ENCODE measurements at places on chromosomes 13 and 19.

DNA sequence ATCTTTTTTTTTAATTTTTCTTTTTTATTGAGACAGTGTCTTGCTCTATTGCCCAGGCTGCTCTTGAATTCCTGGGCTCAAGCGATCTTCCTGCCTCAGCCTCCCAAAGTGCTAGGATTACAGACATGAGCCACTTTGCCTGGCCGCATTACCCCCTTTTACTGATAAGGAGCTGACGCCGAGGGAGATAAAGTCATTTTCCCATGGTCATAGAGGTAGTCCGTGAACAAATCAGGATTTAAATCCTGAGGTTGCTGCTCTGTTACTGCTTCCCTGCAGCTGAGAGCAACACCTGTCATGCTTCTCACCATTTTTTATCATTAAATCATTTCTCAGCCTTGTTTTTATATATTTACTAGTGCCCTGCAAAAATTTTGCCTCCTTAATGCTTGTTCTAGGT, 7.4 kb downstream of the CYSLTR2 start:
- H3K27me3 ChIP-seq, result no peaks in the 10 kb centered on the region
- no peak for DNase-seq
- H3K4me3 ChIP-seq, result no peak overlapping the region
- H3K4me1 ChIP-seq, result no peaks in the 10 kb centered on the region
- H3K27ac ChIP-seq, result no peak overlapping the region

- H3K4me1 ChIP-seq, result no peaks in the 10 kb centered on the region
- DNase-seq, result no peak
- H3K27ac ChIP-seq, result no peak overlapping the region
- no peaks in the 10 kb centered on the region for H3K27me3 ChIP-seq
- no peak overlapping the region for H3K4me3 ChIP-seq
Observed at GRCh38 chr13:110641055-110642015, 26.0 kb downstream of the NAXD start.

DNA sequence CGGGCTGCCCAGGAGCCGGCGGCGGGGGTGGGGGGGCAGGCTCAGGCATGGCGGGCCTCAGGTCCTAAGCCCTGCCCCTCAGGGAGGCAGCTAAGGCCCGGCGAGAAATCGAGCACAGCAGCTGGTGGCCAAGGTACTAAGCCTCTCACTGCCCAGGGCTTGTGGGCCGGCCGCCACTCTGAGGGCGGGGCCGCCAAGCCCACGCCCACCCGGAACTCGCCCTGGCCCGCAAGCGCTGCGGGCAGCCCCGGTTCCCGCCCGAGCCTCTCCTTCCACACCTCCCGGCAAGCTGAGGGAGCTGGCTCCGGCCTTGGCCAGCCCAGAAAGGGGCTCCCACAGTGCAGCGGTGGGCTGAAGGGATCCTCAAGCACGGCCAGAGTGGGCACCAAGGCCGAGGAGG, 33.1 kb downstream of the PCDH8 start:
- no peak for DNase-seq
- H3K4me1 ChIP-seq, result peaks cover 4% of the 10 kb centered on the region
- no peak overlapping the region for H3K4me3 ChIP-seq
- no peaks in the 10 kb centered on the region for H3K36me3 ChIP-seq

DNA sequence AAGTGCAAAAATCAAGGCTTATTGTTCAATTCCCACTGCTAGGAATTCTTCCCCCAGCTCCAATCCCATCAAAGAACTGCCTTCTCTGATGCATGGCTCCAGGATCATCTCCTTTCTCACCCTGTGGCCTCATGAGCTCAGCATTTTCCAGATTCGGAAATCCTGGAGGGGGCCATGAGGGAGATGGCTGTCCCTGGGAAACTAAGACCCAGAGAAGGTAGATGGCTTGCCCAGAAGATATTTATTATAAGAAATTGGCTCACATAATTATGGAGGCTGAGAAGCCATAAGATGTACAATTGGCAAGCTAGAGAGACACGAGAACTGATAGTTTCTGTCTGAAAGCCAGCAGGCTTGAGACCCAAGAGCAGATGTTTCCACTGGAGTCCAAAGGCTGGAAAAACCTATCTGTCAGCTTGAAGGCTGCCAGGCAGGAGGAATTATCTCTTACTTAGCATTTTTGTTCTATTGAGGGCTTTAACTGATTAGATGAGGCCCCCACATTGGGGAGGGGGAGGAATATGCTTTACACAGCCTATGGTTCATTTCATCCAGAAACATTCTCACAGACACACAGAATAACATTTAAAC, 58.6 kb downstream of the GADD45B start:
- no peaks in the 10 kb centered on the region for H3K36me3 ChIP-seq
- no peak overlapping the region for H3K27ac ChIP-seq
- no peaks in the 10 kb centered on the region for H3K4me1 ChIP-seq
- no peak for DNase-seq
- H3K27me3 ChIP-seq, result no peaks in the 10 kb centered on the region

DNA sequence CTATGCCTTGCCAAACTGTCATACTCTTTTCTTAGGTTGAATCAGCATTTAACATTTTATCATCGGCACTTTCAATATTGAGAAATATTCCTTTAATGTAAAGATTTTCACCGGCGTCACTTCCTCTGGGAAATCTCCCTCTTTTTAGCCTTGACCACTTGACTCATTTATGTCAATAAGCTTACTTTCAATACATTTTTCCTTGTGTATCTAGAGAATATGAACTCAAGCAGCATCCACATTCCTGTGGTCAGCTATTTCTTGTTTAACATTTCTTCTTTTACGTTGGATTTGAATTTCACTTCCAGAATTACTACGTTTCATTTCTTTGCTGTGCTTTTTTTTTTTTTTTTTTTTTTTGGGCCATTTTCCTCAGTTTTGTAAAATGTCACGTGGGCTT, 271.2 kb upstream of the HTR2A start:
- H3K27ac ChIP-seq, result no peak overlapping the region
- peaks cover 4% of the 10 kb centered on the region for H3K27me3 ChIP-seq
- H3K36me3 ChIP-seq, result no peaks in the 10 kb centered on the region
- H3K4me3 ChIP-seq, result no peak overlapping the region
- DNase-seq, result no peak

GRCh38 chr13:103284466-103284865, 218.2 kb upstream of the SLC10A2 start:
- H3K27ac ChIP-seq, result no peak overlapping the region
- no peak overlapping the region for H3K4me3 ChIP-seq
- DNase-seq, result no peak
- H3K27me3 ChIP-seq, result no peaks in the 10 kb centered on the region
- peaks cover 7% of the 10 kb centered on the region for H3K4me1 ChIP-seq

- peaks cover 34% of the 10 kb centered on the region for H3K36me3 ChIP-seq
- peaks cover 8% of the 10 kb centered on the region for H3K4me1 ChIP-seq
- H3K27ac ChIP-seq, result no peak overlapping the region
- H3K4me3 ChIP-seq, result no peak overlapping the region
Observed at GRCh38 chr13:36954542-36954941, 34.5 kb upstream of the SMAD9 start.

DNA sequence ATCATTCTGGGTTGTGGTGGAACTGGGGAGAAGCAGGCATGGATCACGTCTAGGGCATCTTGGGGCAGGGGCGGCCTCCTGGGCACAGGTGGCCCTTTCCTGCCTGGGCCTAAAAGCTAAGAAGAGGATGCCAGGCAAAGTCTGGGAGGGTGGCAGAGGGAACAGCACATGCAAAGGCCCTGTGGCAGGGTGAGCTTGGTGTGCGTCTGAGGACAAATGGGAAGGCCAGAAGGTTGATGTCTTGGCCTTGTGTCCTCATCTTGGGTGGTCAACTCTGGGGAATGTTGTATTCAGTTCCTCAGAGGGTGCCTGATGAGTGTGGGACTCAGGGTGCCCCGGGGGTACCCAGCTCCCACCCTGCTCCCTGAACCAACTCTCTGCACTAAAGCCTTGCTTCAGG, 5.4 kb upstream of the PLK5 start:
- no peak for DNase-seq
- H3K4me1 ChIP-seq, result no peaks in the 10 kb centered on the region
- H3K4me3 ChIP-seq, result no peak overlapping the region
- H3K27ac ChIP-seq, result no peak overlapping the region

DNA sequence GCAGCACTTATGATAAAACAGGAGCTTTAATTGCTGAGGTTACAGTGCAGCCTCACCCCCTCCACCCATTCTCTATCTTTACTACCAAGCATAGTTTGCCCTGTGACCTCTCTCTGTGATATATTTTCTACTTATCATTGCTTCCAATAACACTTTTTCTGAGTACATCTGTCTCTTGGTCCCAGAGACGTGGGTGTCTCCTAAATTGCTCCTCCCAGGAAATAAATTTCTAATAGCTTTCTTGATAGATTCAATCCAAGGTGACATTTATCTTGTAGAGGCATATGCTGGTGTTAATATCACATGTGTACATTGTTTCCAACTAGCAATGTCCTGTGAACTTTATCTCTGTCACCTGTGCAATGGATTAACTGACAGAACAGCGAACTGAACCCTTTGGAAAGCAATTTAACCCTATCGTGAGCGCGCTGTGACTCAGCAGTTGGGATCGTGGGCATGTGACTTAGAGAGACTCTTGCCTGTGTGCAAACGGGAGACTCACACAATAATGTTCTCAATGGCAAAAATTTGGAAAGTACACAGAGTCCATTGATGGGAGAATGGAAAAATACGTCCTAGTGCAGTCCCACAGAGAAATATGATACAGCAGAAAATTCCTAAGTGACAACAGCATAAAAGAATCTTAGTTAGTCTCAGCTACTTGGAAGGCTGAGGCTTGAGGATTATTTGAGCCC, 7.0 kb upstream of the MAP2K2 start:
- H3K4me3 ChIP-seq, result no peak overlapping the region
- H3K27me3 ChIP-seq, result no peaks in the 10 kb centered on the region
- H3K27ac ChIP-seq, result peak overlapping the region; percentile 9
- H3K4me1 ChIP-seq, result peaks cover 7% of the 10 kb centered on the region

- H3K27me3 ChIP-seq, result peaks cover 2% of the 10 kb centered on the region
- no peak overlapping the region for H3K4me3 ChIP-seq
- no peak overlapping the region for H3K27ac ChIP-seq
- no peaks in the 10 kb centered on the region for H3K36me3 ChIP-seq
- DNase-seq, result no peak
Observed at GRCh38 chr13:50456111-50456510, 387.4 kb downstream of the DLEU7 start.

DNA sequence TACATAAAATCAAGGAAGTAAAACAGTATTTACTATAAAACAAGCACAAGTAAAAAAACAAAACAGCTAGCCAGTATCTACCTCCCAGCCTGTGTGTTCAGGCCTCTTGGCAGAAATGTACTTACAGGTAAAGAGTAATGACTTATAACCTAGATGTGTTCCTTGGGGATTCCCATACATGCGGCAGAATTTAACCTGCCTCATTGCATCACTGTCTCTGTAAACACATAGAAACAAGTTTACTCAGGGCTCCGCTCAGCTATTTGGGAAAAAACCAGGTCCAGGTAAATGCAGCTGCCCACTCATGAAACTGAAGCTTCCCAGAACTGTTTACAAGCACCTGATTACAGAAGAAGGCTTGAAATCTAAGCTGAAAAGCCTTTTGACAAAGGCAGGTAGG, 50.7 kb upstream of the SERP2 start:
- DNase-seq, result no peak
- no peak overlapping the region for H3K27ac ChIP-seq
- H3K4me1 ChIP-seq, result no peaks in the 10 kb centered on the region
- H3K27me3 ChIP-seq, result no peaks in the 10 kb centered on the region
- no peak overlapping the region for H3K4me3 ChIP-seq
- H3K36me3 ChIP-seq, result no peaks in the 10 kb centered on the region

DNA sequence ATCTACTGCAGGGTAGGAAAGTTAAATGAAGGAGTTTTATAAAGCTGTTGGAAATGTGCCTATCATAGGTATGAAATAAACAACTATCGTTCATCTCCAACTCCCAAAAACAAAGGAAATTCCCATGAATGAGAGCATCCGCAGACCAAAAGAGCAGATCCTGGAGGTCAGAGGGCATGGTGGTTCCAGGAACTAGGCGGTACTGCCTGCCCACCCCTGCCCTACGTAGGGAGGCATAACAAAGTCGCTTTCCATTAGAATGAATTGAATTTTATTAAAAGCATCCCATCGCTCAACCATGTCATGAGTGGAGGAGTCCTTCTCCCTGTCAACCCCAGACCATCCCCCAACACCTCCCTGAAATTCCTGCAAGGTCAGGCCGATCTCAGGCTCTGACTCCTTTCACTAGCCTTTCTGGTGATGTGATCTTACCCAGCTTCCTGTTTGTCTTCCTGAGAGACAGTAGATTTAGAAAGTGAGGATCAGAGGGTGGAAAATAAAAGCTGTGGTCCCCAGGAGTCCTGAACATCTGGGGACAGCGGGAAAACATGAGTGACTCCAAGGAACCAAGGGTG, at the start of gene CLEC4M:
Gene CLEC4M (plus strand): TSS at position 525 of the 575 bp plus-strand sequence. CDS start 24 bp downstream, at position 549.
- no peaks in the 10 kb centered on the region for H3K36me3 ChIP-seq
- no peak within 1 kb of the TSS for H3K4me3 ChIP-seq
- no peaks in the 10 kb centered on the region for H3K4me1 ChIP-seq
- no peaks in the 10 kb centered on the region for H3K27me3 ChIP-seq
- no peak within 1 kb of the TSS for H3K27ac ChIP-seq

DNA sequence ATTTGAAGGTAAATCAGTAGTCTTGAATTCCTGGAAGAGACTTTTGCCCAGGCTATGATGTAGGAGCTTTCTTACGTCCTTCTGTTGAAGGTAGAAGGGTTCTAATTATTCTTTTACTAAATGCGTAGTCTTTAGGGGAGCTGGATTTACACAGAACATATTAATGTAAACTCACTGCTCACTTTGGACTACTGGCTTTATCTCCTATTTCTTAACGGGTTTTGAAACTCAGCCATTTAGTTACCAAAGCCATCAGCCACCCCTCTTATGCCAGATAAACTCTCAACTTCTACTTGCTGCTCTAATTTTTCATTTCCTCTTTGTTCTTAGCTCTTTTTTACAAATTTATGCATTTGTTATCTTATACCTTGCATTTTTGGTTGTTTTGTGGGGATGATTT, 81.5 kb downstream of the FNDC3A start:
- H3K36me3 ChIP-seq, result no peaks in the 10 kb centered on the region
- H3K4me1 ChIP-seq, result no peaks in the 10 kb centered on the region
- H3K27ac ChIP-seq, result no peak overlapping the region
- no peaks in the 10 kb centered on the region for H3K27me3 ChIP-seq
- no peak for DNase-seq

GRCh38 chr13:42377640-42378382, 105.9 kb downstream of the AKAP11 start:
- H3K4me1 ChIP-seq, result no peaks in the 10 kb centered on the region
- no peak for DNase-seq

DNA sequence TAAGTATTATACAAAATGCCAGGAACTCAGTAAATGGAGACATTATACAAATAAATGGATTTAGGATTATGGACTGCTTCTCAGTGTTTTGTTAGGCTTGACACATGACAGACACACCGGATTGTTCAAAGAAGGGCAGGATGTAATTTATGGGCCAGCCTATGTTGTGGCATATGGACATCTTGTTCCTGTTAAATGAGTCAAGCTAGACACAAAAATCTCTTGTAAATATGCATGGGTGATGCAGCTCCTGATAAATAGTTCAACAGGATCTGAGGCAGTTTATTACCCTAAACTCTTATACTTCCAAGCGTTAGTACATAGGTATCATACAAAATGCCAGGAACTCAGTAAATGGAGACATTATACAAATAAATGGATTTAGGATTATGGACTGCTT, 502.3 kb downstream of the TBC1D4 start:
- no peak overlapping the region for H3K4me3 ChIP-seq
- peak; percentile 1 for DNase-seq
- H3K36me3 ChIP-seq, result no peaks in the 10 kb centered on the region
- no peaks in the 10 kb centered on the region for H3K27me3 ChIP-seq
- H3K4me1 ChIP-seq, result no peaks in the 10 kb centered on the region
